ENCODE measurements at places on chromosomes 7 and 10. TPM values are rescaled to one million over a fixed set of nuclear protein-coding genes. Genes with fewer than 3 reads are reported as not detected.

Gene PLXDC2
- 0.03 TPM for total RNA-seq

Gene EGR2
- 0.29 TPM for total RNA-seq

Gene MSMB
- total RNA-seq, result not detected

Gene CTNNA3
- total RNA-seq, result not detected

Gene C7orf57
- total RNA-seq, result 0.32 TPM

Gene CNPY1
- not detected for total RNA-seq

Gene STEAP1
- 16.9 TPM for total RNA-seq

Gene FBXO24
- total RNA-seq, result 0.35 TPM

Data from A549 treated with AZD2906 at 1 μM for 4 hours (cell line).